Hindlimb muscle (tissue), 1 donor: ENCODE measurements at places on chromosomes 7 and 10. TPM values are rescaled to one million over a fixed set of nuclear protein-coding genes. Genes with fewer than 3 reads are reported as not detected.

The OPN4 gene
- 2.3 TPM for polyA plus RNA-seq

The MRLN gene
- polyA plus RNA-seq = 172 TPM

The RBP4 gene
- 16.0 TPM for polyA plus RNA-seq

The GJD4 gene
- polyA plus RNA-seq = 4.2 TPM

The ADAM12 gene
- polyA plus RNA-seq = 18.6 TPM

The MIOS gene
- polyA plus RNA-seq = 29.9 TPM
